NCI-H774 (cell line): ENCODE measurements at places on chromosomes 1 and 21.

GRCh38 chr1:183869664-183870063 is 64.7 kb downstream of the RGL1 start:
- no peak for DNase-seq

DNA sequence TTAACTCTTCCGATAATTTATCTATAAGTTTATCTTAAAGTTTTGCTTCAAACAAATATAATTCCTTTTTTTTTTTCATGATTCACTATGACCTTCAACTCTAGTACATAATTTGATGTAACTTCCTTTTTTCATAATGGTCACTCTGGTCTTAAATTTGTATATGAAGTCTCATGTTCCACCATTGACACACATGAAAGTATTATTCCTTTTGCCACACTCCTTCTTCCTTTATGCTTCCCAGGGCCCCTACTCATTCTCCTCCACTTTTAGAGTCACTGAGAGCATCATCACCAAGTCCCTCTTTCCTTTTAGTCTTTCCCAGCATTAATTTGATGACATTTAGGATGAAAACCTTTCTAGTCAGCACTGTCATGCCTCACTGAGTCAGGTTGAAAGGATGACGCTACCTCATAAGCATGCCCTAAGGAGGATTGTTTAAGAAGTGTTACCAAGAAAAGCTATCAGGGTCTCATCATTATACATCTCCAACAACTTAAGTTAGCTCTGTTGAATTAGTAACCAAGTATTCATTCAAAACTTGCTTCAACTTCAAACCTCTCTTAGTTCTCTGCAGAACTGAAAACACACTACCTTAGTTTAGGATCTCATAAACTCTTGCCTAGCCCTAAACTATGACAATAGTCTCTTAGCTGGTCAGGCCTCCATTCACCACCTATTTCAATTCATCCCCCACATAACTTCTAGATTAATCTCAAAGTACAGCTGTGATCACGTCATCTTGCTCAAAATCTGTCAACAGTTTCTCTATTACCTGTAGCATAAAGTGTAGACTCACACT is 14.5 kb downstream of the AUNIP start:
- no peak for DNase-seq

- DNase-seq, result no peak
Measured at GRCh38 chr21:43972850-43973633, 39.1 kb upstream of the TRAPPC10 start.

DNA sequence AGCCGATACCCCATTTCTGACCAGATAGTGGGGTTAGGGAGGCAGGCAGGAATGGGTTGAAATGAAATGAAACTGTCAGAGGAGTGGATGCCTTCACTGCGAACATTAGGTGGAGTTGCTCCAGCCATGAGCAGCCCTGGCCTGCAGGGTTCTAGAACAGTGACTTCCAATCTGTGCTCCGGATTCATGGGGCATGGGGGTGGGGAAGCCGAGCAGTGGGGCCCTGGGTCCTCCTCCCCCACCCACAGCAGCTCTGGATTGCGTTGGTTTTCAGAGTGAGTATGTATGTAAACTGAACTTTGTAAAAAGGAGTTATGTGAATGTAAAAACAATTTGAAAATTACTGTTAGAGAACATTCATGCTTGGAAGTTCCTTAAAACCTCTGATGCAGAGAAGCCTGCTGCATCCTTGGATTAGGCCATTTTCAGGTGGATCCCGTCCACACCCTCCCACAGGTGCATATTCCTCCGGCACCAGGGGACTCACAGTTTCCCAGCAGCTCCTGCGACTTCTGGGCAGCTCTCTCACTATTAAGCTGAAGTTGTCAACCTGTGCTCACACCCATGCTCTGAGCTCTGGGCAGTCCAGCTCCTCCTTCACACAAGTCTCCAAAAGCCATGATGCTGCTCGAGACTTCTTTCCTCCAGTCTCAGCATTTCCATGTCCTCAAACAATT is 54.4 kb upstream of the EDN2 start:
- DNase-seq, result no peak

DNA sequence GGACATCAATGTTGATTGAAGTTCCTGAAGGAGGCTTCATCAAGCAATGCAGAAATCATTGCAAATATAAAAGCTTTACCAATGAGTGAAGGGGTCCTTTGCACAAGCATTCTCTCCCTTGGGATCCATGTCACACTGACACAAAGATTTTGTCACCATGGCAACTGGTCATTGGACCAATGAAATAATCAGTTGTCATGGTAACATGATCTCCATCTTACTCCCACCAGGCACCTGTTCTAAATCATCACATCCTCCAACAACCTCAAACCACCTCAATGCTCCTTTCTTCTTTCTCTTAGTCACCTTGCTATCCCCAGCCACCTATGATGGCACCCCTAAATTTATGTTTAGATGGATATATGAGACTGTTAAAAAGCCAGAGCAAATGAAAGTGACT is 13.5 kb upstream of the FOXJ3 start:
- DNase-seq, result no peak

DNA sequence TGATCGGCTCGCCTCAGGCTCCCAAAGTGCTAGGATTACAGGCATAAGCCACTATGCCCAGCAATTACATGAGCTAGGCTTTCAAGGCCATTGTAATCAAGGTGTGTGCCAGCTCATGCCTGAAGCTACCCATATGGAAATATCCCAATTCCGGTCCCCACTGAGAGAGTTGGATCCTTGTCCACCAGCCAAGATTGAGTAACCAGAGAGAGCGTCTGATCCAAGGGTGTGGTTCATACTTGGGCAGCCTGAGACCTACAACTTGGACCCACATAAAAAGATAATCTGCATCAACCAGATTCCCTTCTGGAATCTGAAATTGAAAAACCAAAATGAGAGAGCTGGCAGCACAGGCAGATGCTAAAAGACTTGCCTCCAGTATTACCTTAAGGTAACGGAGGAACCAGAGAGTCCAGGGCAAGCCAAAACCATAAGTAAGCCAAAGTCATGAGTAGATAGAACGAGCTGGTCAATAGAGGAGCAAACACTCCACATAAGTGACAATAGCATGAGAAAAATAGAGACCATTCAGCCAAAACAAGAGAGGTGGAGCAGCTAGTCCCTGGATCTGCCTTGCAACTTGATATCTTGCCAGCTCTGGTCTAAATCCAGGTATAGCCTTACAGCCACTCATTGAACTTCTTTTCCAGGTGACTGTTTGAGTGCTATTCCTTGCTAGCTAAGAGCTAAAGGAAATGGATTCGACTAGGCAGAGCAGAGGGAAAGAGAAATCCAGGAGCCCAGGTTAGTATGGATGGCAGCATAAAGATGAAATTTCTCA is 63.8 kb upstream of the ATP1A1 start:
- DNase-seq, result peak; percentile 39
